ENCODE measurements at places on chromosomes 1 and 21.

DNA sequence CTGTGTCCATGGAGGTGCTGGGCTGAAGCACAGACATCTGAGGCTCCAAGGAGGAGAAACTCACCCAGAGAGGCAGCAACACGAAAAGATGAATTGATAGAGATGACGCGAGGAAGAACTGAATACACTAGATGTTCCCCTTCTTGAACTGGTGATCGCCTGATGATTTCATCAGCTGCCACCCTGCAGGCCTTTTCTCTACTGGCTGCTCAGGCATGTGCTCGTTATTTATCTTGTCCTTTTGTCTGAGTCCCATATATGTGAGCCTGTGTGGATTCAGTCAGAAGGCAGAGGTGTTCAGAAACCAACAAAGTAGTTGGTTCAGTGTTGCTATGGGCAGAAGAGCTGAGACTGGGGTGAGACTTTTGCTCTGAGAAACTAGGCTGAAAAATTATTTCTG lies 104.2 kb downstream of the SPATA46 start:
- DNase-seq = no peak

DNA sequence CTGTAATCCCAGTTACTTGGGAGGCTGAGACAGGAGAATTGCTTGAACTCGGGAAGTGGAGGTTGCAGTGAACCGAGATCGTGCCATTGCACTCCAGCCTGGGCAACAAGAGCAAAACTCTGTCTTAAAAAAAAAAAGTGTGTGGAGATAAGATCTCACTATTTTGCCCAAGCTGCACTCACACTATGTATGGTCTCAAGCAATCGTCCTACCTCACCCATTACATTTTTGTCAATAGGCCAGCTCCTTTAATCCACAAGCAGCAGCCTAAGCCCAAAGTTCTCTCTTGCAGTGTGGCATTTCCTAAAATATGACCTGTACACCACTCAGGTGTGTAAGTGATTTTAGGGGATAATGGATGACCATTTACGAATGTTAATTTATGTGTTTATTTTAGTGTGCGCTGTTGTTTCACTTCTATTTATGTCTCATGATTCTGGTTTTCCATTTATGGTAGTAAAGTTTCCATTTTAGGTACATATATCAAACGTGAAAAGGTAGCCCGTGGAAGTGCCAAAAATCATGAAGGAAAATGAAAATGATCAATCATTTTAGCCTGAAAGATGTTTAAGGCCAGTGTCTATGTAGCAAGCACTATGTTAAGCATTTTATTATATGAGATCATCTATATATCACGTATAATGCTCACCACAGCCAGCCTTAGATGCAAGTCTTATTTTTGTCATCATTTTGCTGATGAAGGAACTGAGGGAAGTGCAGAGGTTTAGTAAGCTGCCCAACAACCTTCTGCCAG lies 5.6 kb downstream of the LCK start:
- DNase-seq = no peak

- DNase-seq = no peak
These were observed 6.1 kb downstream of the SNAP47 start for GRCh38 chr1:227741166-227741870.

DNA sequence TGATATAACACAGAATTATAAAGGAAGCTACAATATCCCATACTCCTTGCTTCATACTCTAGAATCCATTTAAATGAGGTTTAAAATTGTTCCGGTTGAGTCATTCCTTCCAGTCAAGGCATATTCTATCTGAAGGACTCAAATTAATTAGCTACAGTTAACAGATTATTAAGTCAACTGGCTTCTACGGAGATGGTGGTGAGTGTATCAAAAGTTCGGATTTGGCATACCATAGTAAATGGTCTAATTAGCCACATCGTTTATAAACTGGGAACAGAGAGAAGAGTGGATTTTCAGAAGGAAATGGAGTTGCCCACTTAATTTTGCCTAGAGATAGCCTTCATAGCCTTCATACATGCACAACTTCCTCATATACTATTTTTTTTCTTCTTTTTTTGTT lies 1095.3 kb downstream of the TTLL7 start:
- DNase-seq = no peak

- no peak for DNase-seq
These were observed 14.6 kb upstream of the TGFBR3 start for GRCh38 chr1:91900562-91900961.

DNA sequence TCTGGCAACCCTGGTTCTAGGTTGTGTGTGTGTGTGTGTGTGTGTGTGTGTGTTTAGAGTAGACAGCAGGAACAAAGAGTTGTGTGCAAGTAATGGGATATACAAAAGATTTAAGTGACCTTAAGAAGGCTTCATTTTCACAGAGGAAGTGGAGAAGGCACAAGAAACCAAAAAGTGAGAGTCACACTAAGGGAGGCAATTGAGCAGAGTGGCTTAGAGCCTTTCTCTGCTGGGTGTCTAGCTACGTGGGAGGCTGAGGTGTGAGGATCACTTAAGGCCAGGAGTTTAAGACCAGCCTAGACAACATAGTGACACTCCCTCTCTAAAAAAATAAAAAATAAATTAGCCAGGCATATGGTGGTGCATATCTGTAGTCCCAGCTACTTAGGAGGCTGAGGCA lies 44.4 kb upstream of the HAO2 start:
- no peak for DNase-seq

GRCh38 chr21:38832664-38833063 lies 26.9 kb downstream of the ETS2 start:
- DNase-seq = no peak

- no peak for DNase-seq
These were observed 60.0 kb upstream of the NTPCR start for GRCh38 chr1:232890340-232890943.

GRCh38 chr1:84353695-84354094 lies 44.6 kb upstream of the DNASE2B start:
- no peak for DNase-seq

DNA sequence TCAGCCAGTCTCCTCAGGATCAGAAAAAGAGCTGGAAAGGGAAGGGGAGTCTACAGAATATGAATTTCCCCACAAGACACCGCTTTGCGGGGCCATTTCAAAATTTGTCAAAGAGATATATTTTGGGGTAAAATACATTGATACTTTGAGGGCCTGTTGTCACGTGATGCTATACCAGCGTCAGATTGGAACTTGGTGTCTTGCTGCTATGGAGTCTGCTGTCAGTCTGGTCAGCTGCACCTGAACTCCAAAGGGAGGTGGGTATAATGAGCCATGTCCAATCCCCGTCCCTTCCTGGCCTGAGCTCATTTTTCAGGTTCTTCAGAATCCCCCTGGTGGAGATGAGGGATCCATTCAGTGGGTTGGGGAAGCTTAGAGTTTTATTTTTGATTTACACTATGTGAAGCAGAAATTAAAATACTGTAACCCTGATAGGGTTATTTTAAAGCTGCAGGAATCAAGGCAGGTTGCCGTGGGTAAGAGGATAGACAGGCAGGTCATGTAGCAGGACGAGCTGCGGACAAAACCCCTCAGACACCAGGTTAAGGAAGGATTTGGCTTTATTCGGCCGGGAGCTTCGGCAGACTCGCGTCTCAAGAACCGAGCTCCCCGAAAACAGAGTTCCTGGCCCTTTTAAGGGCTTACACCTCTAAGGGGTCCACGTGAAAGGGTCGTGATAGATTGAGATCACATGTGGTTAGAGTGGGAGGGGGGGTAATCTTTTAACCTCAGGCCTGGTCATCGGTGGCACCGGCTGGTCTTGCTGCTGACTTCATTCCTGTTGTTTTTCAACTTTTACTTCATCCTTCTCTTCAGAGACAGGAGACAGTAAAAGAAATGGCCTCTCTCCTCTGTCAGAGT lies 2.2 kb upstream of the POFUT2 start:
- no peak for DNase-seq

- DNase-seq = no peak
These were observed 3.7 kb upstream of the REN start for GRCh38 chr1:204169858-204170257.

DNA sequence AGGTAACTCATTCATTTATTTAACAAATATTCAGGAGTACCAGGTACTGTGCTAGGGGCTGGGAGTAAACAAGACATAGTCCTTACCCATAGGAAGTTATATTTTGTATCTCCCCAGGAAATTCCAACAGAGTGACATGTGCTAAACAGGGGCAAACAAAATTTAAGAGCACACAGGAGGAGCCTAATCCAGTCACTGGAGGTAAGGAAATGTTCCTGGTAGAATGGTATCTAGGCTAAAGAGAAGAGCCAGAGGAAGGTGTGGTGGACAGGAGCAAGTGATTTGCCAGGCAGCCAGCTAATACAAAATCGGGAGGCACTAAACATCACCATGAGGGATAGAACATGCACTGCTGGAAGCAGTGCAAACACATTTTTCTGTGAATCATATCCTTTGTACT lies 10.4 kb downstream of the TEX38 start:
- DNase-seq = no peak

DNA sequence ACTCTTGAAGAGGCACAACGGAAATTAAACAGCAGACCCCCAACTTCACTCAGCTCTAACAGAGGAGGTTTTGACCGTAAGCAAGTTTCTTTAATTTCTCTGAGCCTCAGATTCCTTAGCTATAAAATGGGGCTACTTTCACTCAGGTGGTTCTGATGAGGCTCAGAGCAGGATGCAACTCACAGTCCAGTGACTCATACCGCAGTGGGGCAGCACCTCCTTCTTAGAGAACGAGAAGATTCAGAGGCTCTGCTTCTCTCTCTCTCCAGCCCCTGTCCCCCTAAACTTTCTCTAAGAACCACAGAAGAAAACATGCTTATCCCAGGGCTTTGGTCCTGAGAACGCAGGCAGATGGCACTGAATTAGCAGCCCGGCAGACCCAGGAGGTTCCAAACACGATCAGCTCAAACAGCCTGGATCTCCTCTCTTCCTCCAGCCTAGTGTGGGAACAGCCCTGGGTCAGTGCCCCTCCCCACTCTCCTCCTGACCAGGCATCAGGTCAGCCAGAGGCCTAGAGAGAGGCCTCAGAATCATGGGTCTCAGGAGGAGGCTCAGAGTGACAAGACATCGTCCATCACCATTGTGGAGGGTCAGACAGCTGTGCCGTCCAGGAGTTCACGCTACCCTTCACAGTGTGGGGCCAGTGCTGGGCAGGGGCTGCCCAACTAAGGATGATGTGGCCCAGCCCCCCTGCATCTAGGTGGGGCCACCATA lies 433.0 kb downstream of the PTPRU start:
- DNase-seq = no peak

DNA sequence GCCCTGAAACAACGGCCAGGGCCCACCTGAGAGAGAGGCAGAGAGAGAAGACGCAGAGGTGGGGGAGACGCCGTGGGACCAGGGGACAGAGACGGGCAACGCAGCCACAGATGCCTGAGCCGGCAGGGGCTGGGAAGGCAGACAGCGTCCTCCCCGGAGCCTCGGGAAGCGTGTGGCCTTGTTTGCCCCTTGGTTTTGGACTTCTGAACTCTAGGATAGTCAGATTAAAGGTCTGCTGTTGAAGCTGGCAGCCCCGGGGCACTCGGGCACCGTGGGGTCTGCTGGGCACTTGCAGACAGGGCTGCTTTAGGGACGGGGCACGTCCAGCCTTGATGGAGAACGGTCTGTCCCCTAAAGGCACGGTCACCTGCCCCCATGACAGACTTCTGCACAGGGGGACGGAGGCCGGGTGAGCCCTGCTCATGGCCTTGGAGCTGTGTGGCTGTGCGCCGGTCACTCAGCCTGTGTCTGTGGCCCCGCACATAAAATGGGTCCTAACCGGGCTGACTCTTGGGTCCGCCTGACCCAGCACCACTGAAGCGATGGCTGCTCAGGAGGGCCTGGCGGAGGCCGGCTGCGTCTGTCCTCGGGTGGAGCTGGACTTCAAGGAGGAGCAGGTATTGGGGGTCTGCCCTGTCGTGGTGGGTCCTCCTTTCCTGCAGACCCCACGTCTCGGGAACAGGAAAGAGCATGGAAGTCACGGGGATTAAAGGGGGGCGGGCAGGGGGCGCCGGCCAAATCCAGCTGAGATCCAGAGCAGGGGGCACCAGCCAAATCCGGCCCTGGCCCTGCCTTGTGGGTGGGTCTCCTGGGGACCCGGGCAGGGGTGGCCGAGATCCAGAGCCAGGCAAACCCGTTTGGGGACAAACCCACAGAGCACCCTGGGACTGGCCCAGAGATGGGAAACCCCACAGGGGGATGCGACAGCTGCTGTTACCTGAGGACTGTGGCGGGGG lies 9.6 kb upstream of the RNF223 start:
- DNase-seq = no peak

DNA sequence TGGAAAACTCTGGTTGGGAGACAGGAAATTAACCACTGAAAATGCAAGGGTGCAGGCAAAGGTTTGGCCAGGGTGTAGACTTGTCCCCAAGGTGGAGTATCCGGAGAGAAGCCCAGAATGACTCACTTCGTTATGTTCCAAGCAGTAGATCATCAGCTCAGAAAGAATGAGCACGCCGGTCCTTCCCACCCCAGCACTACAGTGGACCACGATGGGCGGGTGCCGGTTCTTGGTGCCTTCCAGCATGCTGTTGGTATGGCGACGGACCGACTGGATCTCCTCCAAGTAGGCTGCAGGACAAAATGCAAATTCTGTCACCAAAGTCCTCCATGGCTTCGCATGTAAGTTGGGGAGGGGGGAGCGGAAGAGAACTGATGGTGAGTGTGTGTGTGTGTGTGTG lies 83.4 kb downstream of the SMYD2 start:
- no peak for DNase-seq

- no peak for DNase-seq
These were observed 98.3 kb downstream of the ABCA4 start for GRCh38 chr1:94022471-94023189.

DNA sequence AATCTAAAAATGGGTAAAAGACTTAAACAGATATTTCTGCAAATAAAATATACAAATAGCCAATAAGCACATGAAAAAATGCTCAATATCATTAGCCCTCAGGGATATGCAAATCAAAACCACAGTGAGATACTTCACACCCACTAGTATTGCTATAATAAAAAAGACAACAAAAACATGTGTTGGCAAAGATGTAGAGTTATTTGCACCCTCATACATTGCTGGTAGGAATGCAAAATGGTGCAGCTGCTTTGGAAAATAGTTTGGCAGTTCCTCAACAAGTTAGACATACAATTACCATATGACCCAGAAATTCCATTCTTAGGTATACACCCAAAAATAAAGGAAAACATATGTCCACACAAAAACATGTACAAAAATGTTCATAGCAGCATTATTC lies 30.2 kb downstream of the ZZZ3 start:
- no peak for DNase-seq

DNA sequence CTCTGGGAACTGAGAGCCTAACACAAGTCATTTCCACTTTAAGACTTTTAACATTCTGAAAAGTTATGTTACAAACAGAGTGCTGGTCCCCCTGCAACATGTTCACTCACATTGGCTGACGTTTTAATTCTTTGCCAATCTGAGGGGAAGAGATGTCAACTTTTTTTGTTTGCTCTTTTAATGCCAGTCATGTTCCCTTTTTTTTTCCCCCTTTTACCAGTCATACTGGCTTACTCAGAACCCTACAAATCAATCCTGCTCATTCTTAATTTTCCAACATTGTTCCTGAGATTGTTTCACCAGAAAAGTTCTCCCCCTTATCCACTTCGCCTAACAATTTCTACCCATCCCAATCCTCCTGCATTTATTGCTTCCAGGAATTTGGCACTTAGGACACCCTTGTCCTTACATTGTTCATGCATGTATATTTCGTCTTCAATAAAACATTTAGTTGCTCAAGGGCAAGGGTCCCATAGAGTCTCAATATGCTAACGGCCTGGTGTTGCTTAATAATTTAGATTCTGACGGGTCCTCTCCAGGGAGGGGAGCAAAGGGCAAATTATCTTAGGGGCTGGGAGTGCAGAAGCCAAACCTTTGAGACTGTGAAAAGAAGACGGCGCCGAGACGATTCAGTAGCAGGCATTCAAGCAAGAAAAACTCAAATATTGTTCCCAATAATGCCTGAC lies 624 bp upstream of the CR1L start:
- DNase-seq = no peak

- no peak for DNase-seq
These were observed 6.6 kb upstream of the ETV3L start for GRCh38 chr1:157105988-157106812.
